Activated CD4-positive, alpha-beta T cell treated with anti-CD3 and anti-CD28 coated beads, Interleukin-2, amount 50 U/mL, for 1 hour (primary cell): ENCODE measurements at places on chromosomes 5 and 9.

DNA sequence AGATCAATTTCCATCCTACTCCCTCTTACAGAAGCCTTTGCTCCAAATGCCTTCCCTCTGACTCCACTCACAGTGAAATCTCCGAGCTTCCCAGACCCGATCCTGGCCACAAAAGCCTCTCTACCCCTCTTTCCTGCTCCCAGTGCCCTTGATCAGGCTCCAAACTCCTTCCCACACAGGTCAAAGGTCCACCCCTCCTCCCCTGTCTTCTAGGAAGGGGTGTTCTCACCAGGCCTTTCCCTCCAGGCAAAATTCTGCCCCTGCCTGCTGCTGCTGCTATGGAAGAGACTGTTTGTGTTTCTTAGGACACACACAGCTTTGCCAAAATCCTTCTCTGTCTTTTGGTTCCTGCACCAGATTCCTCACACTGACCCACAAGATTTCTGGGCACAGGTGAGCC is 85.8 kb upstream of the ALDH1A1 start:
- DNase-seq = no peak

DNA sequence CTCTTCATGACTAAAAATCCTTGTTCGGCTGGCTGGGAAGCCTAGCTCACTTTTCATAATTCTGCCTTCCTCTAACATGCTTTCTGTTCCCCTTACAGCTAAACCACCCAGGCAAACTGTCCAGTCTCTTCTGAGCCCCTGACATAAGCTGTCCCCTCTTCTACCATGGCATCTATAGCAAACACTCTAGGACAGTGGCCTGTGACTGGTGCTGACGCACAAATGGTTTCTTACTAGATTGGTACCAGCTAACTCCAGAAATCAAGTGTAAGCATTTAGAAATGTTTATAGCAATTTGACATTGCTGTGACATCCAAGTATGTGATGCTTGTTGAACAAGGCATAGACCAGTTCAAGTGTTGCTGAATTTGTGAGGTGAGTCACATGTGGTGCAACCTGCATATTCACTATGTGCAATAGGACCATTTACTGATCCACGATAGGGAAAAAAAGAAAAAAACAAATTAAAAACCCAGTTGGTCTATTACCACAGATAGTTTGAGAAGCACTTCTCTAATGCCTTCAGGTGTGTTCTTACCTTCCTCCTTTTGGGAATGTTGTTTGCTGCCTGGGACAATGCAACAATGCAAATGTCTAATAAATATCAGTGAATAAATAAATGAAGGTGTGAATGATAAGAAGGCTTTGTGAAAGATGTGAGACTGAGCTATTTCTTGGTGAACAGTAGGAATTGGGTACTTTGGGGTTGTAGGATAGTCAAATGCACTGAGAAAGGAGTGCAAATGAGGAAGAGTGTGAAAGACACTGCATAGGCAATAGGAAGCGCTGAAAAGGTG is 22.4 kb downstream of the ELOVL7 start:
- DNase-seq = no peak

DNA sequence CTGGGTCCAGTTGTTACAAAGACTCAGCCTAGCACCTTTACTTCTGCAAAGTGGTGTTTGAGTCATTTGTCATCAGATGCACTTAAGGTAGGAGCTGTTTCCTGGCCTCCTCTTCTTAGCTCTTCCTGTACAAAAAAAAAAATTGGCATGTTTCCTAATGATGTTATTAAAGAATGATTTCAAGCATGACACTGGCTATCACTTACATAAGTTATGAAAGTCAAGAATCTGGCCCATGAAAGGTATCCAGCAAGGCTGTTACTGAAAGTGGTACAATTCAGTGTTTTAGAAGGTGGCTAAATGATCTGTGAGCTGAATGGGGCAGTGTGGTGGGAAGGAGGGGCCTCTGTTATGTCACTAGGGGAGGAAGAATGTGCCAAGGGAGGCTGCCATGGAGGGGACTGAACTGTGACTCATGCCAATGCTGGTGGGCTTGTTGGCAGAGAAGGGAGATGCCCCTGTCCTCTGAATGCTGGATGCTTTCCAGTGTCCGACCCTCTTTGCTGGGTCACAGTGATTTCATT is 175.1 kb upstream of the MAP1B start:
- DNase-seq = no peak

- no peak for DNase-seq
These were observed 113.1 kb downstream of the FBXL7 start for GRCh38 chr5:15612915-15613635.

- DNase-seq = no peak
These were observed 19.1 kb upstream of the SLC9A3 start for GRCh38 chr5:543351-543750.

GRCh38 chr9:31243386-31243785 is 1141.1 kb upstream of the ACO1 start:
- DNase-seq = no peak

DNA sequence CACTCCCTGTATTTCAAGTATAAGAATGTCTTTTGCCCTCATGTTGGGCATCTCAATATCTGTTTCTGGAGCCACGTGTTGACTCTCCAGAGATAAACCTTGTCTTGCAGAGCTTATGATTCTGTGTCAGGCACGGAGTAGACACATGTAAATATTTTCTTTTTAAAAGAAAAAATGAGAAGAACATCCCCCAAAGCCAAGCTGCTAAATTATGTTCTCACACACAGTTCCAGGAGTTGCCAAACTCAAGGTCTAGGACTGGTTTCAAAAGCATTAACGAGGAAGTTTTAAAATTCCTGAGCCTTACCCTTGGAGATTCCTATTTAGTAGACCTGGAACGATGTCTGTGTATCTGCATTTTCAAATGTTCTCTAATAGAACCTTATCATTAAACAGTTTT is 1228.3 kb upstream of the WWC1 start:
- no peak for DNase-seq

DNA sequence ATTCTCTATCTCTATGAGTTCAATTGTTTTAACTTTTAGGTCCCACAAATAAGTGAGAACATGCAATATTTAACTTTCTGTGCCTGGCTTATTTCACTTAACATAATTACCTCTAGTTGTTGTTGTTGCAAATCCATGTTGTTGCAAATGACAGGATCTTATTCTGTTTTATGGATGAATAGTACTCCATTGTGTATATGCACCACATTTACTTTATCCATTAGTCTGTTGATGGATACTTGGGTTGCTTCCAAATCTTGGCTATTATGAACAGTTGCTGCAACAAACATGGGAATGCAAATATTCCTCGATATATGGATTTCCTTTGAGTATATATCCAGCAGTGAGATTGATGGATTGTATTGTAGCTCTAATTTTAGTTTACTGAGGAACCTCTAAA is 36.3 kb downstream of the MEGF9 start:
- DNase-seq = no peak

DNA sequence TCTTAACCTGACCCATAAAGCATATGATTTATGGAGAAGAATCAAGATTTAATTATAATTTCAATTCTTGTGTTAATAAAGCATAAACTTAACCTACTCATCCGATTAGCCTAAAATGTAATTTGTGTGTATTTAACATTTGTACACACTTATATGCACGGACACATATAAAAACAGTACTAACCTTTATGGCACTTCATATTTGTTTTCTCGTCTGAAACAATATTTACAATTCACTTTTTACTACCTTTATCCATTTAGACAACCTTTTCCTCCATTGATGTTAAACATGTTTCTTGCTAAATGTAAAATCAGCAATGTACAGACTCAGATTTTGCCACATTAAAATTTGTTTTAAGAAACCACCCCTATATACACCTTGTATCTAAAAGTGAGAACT is 22.8 kb downstream of the MEGF10 start:
- DNase-seq = no peak

GRCh38 chr5:29769474-29769873 is 1424.0 kb upstream of the CDH6 start:
- no peak for DNase-seq

- no peak for DNase-seq
These were observed 17.9 kb upstream of the CDC42SE2 start for GRCh38 chr5:131245948-131246347.

DNA sequence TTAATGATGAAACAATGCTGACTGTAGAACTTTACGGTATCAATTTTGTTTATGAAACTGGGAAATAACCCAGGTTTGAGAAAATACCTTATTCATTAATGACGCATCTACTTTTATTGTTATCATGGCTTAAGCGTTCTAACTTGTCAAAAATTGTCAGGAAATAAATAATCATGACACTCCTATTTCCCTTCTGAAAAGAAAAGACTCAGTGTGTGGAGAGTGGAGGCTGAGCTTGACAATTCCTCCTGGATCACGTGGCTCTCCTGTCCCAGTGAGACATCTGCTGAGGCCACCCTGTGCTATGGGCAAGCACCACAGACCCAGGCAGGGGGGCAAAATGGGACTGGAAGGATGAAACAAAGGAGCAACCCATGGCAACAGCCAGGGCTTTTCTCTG is 466.4 kb downstream of the ZNF608 start:
- no peak for DNase-seq
